NCI-H1048 (cell line): ENCODE measurements at places on chromosomes 12 and 14.

DNA sequence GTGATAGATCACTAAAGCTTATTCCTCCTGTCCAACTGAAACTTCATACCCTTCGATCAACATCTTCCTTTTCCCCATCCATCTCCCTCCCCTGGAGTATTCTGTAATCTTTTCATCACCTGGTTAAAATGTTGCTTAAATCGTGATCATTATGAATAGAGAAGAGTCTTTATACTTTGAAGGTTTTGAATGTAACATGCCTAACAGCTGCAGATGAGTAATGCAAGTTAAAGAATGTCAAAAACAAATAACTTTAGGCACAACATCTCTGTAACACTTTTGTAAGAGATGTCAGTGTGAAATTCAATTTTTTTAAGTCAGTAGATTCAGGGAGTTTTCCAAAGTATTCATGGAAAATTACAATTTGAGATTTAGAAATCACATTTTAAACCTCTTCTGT is 25.0 kb downstream of the RXYLT1 start:
- no peak for DNase-seq

- DNase-seq = no peak
These were observed 533.7 kb downstream of the RPS29 start for GRCh38 chr14:49052521-49052920.

- no peak for DNase-seq
These were observed 22.3 kb downstream of the NOS1 start for GRCh38 chr12:117339104-117339503.

DNA sequence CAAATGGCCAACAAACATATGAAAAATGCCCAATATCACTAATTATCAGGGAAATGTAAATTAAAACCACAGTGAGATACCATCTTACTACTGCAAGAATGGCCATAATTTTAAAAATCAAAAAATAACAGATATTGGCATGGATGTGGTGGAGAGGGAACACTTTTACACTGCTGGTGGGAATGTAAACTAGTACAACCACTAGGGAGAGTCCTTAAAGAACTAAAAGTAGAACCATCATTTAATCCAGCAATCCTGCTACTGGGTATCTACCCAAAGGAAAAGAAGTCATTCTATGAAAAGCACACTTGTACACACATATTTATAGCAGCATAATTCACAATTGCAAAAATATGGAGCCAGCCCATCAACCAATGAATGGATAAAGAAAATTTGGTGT is 459.7 kb downstream of the GXYLT1 start:
- DNase-seq = no peak

DNA sequence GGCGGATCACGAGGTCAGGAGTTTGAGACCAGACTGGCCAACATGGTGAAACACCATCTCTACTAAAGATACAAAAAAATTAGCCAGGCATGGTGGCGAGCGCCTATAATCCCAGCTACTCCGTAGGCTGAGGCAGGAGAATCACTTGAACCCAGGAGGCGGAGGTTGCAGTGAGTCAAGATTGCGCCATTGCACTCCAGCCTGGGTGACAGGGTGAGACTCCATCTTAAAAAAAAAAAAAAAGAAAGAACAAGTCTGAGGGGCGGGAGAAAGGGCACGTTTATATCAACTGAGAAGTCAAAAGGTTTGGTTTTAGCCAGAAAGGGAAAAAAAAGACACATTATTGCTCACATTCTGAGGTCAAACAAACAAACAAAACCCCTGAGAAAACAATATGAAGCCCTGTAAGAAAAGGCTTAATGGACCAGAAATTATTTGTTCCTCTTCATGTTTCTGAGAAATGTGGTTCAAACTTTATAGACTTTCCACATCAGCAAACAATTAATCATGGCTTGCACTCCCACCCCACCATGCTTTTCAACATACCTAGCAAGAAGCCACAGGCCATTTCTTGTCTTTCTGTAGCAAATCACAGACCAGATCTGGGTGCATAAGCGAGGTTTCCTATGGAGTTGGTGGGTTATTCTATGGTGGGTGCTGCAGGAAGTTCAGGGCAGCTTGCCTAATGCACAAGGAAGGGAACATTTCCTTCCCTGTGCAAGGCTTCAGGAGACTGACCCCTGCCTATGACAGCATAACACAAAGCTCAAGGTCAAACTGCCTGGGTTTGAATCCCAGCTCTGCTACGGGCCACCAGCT is 80.1 kb downstream of the SSPN start:
- no peak for DNase-seq

DNA sequence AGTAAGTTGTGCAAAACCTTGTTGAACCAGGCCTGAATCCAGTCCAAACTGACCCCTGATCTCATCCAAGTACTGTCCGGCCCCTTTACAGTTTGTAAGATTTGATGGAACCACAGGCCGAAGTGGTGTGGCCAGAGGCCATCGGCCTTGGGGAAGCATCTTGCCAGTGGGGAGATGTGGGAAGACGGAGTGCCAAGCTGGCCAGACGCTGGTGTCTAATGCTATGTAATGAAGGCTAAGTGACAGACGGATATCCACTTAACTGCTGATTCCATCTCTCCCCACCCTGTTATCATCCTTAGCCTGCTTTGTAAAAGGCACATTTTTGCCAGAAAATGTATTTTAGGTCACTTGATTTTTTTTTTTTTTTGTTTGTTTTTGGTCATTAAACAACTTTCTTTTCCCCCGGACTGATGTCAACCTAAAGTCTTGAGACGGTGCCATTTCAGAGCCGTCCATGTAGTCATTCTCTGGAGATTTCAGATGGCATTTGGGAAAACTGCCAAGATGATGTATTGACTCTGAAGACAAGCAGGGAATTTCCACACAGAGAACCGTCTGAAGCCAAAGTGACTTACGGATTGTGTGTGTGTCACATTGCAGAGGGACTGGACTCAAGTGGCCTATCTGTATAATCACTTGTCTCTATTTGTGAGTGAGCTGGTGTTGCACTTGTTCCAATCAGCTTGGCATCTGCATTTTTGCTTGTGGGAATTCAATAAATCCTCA is 86.5 kb upstream of the MANSC4 start:
- DNase-seq = no peak

- no peak for DNase-seq
These were observed 72.7 kb upstream of the MANSC4 start for GRCh38 chr12:27852742-27853141.

GRCh38 chr14:100747021-100747586 is 20.4 kb downstream of the DLK1 start:
- no peak for DNase-seq

GRCh38 chr12:41418586-41418985 is 230.5 kb downstream of the PDZRN4 start:
- DNase-seq = no peak

DNA sequence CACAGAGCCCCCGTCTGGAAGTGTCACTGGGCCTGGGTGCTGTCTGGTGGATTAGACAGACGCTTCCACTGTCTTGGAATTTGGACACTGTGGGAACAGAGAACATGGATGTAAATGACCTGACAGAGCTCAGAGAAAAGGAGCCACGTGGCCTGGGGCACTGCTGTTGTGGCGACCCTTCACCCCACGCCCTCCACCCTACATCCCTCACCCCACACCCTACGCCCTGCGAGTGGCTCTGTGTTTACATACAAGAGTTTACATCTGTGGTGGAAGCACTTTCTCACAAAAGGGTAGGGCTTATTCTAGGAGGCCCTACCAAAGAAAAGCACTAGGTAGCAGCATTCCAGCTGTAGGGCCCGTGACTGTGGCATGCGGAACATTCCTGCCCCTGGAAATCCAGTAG is 47.7 kb downstream of the B4GALNT3 start:
- no peak for DNase-seq
